Esophagus squamous epithelium (tissue), 5 donors: ENCODE measurements at places on chromosomes 13 and 19. TPM values are rescaled to one million over a fixed set of nuclear protein-coding genes. Genes with fewer than 3 reads are reported as not detected.

DNA sequence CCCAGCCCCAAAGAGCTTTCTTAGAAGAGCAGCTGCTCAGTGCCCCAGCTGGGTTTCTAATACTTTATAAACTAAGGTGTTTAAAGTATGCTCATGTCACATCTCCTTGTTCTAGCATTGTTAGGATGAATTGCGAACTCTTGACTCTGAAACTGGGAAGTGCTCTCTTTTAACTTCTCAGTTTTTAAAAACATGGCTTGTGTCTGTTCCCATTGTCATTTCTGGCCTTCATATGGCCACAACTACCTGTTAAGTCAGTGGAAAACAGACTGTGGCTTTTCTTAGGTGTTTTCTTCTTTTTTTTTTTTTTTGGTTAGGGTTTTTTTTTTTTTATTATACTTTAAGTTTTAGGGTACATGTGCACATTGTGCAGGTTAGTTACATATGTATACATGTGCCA lies 164.7 kb downstream of the KCNRG start:
- DNase-seq = no peak

DNA sequence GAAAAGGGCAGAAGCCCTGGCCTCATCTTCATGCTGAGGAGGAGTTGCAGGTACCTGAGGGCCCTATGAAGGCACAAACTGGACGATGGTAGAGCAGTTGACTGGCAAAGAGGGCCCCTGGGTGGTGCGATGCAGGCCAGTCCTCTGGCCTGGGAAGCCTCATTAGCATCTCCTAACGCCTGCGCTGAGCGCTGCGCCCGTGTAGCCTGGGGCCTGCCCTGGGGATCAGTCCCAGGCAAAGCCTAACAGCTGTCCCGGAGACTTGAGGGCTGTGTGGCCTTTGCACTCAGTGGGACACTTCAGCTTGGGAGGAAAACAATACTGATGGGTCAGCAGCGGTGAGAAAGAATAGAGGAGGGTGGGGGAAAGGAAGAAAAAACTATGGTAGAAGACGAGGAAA lies 187.7 kb downstream of the RAP2A start:
- no peak for DNase-seq

GRCh38 chr19:10871711-10872545 lies 575 bp downstream of the CARM1 start:
- DNase-seq = no peak

DNA sequence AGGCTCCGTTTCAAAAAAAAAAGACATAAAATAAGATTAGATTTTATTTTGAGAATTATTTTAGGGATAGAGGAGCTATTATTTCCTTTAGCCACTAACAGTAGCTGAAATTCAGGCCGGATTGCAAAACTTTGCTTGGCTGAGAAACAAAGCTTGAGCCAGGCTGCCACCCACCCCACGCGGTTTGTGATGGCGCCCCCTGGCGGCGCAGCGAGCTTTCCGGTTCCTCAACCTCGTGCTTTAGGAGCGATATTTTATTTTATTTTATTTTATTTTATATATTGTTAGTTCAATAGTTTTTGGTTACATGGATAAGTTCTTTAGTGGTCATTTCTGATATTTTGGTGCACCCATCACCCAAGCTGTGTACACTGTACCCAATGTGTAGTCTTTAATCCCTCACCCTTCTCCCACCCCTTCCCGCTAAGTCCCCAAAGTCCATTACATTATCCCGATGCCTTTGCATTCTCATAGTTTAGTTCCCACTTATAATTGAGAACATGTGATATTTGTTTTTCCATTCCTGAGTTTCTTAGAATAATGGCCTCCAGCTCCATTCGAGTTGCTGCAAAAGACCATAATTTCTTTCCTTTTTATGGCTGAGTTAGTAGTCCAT lies 19.8 kb upstream of the CEACAM4 start:
- no peak for DNase-seq

GRCh38 chr13:110233951-110234280 lies 73.0 kb downstream of the COL4A1 start:
- no peak for DNase-seq

ZNF723 gene
- not detected for total RNA-seq

IL12RB1 gene
- total RNA-seq = 1.1 TPM

DNA sequence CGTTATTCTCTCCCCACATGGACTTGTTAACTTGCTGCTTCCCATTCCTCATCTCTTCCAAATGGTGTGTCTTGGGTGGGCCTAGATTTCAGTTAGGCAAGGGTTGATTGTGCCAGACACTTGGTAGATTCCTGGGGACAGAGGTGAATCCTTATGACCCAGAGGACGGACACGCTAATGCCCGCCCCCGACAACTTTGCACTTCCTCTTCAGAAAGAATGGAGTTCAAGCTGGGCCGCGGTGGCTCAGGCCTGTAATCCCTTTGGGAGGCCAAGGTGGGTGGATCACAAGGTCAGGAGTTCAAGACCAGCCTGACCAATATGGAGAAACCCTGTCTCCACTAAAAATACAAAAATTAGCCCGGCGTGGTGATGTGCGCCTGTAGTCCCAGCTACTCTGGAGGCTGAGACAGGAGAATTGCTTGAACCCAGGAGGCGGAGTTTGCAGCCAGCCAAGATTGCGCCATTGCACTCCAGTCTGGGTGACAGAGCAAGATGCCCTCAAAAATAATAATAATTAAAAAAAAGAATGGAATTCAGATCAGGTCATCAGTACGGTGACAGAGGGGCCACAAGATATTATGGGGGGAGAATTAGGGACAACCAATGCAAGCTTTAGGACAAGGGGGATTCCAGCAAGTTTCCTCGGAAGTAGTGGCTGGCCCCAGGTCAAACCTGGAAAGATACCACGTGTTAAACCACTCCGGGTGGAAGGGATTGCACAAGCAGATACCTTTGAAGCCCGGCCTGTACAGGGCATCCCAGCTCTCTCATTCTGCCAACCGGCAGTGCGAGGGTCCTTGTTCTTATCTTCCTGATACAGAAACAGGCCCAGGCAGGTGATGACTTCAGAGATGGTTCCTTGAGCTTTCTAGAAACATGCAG lies 2.7 kb downstream of the MYO9B start:
- DNase-seq = no peak

GRCh38 chr13:84946192-84946591 lies 853.0 kb downstream of the SLITRK6 start:
- no peak for DNase-seq

GRCh38 chr13:35953537-35954206 lies 177.5 kb downstream of the DCLK1 start:
- DNase-seq = no peak

DNA sequence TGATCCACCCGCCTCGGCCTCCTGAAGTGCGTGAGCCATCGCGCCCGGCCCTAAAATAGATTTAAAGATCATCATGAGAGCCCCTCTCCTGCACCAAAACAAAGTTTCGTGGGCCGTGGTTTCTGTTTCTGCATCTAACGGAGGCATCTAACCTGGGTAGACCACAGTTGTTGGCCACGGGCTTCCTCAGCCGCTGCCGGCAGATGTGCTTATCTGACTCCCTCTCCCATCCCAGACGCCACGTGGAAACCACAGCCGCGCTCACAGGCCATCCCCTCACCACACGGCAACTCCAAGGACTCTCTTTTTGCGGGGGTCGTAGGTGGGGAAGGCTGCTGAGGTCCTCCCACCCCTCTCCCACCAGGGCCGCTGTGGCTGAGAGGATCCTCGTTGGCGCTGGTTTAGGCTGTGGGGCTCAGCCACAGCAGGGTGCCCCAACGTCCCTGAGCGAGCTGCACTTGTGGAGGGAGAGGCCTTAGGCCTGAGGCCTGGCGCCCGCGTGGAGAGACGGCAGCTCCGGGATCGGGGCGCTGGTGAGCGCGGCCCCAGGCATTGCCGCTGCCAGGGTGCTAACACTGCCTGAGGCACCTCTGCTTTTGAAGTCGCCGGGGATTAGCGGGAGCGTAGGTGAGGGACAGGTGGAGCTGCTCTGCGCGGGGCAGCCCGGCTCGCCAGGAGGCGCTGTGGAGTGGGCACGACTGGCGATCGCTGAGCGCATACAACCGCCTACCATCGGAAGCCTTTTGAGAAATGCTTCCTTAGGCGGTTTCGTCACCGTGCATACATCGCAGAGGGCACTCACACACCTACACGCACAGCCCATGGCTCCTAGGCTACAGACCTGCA lies 8.9 kb downstream of the ZSCAN1 start:
- DNase-seq = no peak

DNA sequence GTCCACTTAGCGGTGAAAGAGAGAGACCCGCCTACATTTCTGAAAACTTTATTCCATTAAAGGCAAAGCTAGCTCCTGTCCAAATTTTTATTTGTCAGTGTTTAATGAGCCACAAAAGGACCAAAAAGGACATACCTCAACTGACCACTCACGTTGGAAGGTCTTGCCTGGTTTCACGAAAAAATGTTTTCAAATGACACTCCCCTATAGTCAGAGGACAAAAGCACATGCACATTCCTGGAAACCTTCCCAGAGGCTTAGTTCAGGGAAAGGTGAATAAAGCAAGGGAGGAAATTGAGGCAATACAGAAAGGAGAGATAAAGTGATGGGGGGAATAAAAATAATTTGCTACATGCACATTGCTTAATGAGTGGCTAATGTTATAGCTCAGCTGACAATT lies 55.6 kb downstream of the DOCK9 start:
- DNase-seq = no peak

LYL1 gene
- total RNA-seq = 2.1 TPM

DNA sequence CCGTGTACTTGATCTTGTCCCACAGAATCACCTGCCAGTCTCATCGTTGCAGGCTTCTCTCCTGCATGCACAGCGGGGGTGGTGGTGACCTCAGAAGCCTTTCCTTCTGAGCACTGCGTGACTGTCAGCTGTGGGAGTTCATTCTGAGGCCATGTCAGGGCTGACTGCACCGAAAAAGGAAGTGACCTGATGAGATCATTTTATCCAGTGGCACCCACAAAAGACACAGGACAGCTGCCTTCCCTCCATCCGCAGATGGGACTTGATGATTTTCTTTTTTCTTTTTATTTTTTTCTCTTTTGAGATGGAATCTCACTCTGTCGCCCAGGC lies 89.7 kb downstream of the RAB20 start:
- no peak for DNase-seq

DNA sequence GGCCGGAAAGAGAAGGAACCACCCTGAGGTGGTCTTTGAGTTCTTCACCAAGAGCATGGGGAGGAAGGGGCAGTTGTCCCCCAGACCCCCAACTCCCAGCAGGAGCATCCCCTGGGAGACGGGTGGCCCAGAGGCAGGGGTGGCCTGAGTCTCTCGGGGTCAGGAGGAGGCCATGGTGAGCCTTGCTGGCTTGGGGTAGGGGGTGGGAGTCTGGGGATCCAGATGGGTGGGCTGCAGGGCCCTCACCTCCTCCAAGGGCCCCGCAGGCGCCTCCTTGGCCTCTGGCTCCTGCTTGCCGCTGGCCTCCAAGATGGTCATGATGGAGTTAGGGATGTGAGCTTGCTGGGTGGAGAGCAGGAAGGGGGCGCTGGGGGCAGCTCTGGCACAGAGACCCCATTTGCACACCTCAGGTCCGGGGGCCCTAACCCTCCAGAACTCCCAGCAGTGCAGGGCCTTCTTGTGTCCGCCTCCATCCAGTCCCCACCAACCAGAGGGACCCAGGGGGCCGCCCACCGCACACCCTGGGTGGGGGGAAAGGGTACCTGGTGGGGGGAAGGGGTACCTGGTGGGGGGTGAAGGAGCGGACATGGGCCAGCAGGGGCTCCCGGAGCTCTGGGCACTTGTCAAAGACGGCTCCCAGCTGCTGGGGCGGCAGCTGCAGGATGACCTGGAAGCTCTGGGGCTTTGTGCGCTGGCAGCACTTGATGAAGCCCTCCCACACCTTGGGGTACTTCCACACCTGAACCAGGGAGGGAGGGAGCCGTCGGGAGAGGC lies 1.3 kb upstream of the RSPH6A start:
- no peak for DNase-seq

DNA sequence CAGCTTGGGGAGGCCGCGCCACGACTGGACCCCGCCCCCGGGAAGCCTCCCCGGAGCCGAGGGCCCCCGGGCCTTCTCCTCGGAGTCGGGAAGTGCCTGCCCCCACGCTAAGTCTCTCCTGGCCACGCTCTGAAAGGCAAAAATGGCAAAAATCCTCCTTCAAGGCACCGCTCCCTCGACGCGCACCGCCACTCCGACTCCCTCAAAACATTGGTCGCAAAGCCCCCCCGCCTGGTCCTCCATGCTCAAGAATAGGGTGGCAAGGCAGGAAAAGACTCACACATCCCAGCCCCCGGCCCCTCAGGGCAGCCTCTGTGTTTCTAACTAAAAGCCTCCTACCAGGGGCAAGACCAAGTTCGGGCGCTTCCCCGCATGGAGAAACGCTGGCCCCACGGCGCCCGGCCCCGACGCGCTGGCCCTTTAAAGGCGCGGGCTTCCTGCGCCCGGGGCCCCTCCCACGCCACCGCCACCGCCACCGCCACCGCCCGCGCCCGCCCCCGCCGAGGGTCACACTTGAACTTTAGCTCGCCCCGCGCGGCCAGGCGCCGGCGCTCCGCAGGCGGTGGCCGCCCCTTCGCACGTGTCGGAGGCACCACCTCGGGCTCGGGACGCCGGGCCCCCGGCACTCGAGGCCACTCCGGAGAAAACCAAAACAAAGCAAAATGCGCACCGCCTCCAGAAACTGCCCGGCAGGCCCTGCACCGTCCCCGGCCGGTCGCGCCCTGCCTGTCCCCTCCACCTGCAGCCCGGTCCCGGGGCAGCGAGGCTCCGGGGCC lies 1.9 kb downstream of the FOXO1 start:
- no peak for DNase-seq

NCAN gene
- total RNA-seq = not detected

GRCh38 chr19:47093841-47094240 lies 19.7 kb downstream of the ZC3H4 start:
- DNase-seq = no peak

GRCh38 chr19:9875796-9876195 lies 40.7 kb downstream of the PIN1 start:
- no peak for DNase-seq

DNA sequence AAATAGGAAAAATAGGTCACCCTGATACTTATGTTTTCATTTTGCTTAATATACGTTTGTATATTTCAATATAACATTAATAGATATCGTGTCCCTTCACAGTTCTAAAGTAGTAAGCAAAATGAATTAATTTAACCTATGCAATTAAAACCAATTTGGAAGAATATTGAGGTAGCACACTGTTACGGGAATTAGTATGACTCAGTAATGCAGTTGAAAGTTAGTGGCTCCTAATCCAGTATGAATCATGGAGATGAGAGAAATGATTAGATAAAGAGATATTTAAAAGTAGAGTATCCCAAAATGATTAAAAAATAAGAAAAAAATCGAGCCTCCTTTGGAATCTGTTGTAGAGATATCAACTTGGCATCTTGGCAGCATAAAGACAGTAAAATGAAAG lies 177.0 kb upstream of the SLITRK6 start:
- no peak for DNase-seq

GRCh38 chr13:34350671-34351070 lies 532.7 kb downstream of the RFC3 start:
- no peak for DNase-seq

DNA sequence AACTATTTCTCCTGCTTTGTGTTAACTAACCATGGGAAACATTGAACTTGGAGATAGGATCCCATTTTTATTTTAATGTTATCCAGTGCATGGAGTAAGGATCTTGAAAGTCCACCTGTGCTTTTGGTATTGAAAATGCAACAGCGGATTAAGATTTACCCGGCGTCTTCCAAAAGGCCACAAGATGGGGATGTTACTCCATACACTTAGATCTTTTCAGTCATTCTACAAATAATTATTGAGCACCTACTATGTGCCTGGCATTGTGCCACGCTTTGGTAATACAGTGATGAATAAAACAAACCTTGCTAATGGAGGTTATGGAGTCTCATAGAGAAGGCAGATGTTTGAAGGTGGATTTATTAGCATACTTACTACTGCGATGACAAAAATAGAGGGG lies 56.9 kb downstream of the RFC3 start:
- DNase-seq = no peak
